ENCODE measurements at places on chromosomes 1 and 21.

DNA sequence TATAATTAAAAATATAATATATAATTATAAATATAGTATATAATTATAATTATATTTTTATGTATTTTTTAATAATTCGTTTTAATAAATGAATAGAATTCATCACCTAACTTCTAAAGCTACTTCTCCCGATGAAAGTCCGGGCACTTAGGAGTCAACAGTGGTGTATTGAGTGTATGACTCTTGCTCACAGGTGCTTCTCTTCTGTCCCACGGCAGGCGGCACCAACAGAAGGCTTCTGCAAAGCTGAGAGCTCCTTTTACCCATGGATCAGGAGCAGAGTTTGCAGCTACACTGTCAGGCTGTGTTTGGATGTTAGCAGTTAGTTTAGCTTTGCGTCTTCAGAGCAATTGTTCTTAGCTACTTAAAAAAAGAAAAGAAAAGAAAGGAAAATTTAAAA is 122.4 kb downstream of the LIPI start:
- DNase-seq: no peak

DNA sequence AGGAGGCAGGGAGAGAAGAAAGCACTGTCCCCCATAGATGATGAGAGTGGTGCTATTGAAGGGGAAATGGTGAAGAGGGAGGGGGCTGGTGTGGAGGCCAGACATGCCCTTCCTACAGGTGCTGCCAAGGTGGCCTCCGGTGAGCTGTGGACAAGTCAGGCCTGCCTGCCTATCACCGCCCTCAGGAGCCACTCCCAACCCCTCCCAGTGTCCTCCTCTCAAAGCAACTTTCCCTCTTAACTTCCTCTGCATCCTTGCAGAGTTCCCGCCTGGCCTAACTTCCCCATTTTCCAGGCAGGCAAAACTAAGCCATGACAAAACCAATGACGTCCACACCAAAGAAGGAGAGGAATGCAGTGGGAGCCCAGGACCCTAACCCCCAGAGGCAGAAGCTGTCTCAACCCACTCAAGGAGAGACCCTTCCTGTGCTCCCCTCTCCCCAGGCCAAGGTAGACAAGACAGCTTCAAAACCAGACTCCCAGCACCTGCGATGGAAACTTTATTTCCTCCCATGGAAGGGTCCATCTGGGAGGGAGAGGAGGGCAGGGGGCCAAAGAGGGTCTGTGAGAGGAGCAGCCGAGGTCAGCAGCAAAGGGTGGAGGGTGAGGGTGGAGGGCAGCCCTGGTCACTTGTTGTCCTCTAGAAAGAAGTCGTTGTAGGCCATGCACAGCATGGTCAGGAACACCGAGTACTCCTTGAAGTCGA is 1.0 kb upstream of the S100A6 start:
- no peak for DNase-seq

DNA sequence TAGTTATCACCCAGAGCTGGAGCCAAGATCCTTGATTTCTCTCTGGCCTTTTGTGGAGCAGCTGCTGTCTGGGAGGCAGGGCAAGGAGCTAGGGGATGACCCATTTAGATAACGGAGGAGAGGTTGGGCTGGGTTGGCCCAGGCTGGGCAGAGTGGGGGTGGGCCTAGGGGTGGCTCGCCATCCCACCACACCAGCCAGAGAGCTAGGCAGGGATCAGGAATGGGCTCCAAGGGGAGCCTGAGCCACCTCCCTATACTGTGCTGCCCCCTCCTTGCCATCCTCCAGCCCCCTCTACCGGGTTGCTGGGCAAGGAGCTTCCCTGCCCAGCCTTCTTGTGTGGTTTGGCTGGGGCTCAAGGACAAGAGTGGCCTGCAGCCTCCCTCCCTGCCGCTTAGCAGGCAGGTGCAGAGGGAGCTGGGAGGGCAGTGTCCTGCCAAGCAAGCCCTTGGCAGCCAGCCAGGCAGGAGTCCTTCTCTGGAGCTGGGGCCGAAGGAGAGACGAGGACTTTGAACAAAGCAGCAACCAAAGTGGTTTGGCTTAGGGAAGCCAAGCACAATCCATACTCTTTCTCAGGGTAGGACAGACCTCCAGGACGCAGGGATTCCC is 4.1 kb downstream of the NUAK2 start:
- no peak for DNase-seq

DNA sequence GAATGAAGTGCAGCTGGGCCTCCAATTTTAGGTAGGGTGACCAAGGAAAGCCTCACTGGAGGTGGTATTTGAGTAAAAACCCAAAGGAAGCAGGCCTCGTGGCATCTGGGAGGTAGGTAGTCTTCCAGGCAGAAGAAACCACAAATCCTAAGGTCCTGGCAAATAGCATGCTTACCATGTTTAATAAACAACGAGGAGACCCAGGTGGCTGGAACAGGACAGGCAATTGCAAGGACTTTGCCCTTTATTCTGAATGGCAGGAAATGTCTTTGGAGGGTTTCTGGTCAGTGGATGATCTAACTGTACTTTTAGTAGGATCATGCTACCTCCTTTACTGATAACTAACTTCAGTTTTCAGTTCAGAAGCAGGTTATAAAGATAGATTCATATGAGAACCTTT is 52.2 kb downstream of the EPB41 start:
- DNase-seq: no peak

Data from GM12864 (cell line).